ENCODE measurements at places on chromosomes 5 and 9.

DNA sequence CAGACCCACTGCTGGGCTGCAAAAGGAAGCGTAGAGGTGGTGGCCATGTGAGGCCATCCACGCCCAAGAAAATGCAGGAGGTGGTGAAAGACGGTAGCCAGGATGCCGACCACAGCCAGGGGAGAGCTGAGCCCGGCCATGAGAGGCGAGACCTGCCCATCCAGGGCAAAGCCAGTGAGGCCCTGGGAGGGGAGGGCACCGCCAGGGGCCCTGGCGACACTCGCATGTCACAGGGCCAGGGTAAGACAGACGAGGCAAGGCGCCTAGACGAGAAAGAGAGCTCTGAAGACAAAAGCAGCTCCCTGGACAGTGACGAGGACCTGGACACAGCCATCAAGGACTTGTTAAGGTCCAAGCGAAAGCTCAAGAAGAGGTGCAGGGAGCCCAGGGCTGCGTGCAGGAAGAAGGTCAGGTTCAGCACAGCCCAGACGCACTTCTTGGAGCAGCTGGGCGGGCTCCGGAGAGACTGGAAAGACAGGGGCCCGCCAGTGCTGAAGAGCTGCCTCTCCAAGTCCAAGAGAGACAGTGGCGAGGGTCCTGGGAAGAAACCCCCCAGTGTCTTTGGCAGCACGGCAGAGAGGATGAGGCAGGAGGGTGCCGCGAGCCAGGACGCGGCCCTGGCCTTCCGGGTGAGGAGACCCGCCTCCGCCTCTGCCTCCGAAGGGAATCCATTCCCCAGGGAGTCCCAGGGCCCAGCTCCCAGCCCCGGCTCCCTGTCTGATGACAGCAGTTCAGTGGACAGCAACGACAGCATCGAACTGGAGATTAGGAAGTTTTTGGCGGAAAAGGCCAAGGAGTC lies 6.9 kb downstream of the PPP1R26 start:
- DNase-seq: no peak

GRCh38 chr9:17739022-17739421 lies 160.2 kb downstream of the SH3GL2 start:
- DNase-seq: no peak

DNA sequence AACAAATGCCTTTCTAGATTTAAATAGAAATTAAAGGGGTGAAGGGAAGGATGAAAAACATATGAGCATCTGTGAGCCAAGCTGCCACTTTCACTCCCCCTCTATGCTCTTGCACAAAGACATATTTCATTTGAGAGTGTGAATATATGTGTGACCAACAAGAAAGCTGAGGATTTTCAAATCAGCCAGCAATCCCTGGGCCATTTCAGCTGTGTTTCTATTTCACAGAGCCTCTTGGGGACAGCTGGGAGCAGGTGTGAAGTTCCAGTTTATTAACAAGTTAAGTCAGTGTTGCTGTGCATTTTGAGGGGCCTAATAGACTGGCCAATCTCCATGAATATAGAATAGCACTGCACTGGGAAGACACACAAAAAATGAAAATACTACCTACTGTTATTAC lies 248.7 kb upstream of the RGMB start:
- DNase-seq: no peak

- no peak for DNase-seq
These were observed 70.3 kb downstream of the RIGI start for GRCh38 chr9:32455738-32456137.

DNA sequence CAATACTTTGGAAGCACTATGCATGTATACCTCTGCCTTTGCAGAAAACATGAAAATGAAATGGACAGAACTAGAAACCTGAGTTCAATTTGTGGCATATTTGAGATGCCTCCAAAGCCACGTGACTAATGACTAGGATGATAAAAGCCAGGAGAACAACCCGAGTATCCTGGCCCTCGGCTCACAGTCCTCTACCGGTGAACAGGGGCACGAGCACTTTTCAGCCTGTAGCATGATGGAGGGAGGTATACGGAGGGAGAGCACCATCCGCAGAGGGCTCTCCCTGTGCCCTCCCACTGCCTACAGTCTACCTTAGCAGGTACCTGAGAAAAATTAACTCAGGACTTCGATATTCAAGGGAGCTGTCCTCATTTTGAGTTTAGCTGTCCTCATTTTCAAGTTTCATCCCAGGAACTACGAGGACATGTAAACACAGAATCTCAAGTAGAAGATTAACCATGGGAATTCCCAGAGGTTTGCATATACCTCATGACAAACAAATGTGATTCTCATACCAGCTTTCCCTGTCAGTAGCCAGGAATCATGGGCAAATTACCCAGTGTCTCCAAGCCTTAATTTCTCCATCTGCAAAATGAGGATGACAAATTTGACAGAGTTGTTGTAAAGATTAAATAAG lies 249.3 kb downstream of the DNAH5 start:
- DNase-seq: no peak

GRCh38 chr9:101212661-101213060 lies 172.1 kb downstream of the BAAT start:
- no peak for DNase-seq

DNA sequence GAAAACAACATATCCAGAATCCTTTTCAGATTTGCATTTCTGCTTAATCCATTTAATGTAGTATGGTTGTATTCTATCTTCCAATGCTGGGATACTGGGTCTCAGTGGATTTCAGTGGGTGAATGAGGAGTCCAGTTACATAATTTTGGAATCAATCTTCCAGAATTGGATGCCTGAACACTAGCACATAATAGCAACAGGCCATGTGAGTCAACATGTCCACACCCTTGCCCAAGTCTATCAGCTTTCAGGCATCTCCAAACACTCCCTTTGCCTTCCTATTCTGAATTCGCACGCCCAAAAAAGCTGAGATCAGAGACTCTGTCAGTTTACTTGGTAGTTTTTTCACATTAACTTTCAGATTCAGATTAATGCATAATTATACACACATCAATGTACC lies 202.6 kb downstream of the TSSK1B start:
- no peak for DNase-seq

- no peak for DNase-seq
These were observed 278.9 kb upstream of the IZUMO3 start for GRCh38 chr9:24824607-24825006.

- DNase-seq: no peak
These were observed 188.9 kb upstream of the TNC start for GRCh38 chr9:115306865-115307264.

GRCh38 chr5:38079620-38080402 lies 178.5 kb upstream of the EGFLAM start:
- no peak for DNase-seq

DNA sequence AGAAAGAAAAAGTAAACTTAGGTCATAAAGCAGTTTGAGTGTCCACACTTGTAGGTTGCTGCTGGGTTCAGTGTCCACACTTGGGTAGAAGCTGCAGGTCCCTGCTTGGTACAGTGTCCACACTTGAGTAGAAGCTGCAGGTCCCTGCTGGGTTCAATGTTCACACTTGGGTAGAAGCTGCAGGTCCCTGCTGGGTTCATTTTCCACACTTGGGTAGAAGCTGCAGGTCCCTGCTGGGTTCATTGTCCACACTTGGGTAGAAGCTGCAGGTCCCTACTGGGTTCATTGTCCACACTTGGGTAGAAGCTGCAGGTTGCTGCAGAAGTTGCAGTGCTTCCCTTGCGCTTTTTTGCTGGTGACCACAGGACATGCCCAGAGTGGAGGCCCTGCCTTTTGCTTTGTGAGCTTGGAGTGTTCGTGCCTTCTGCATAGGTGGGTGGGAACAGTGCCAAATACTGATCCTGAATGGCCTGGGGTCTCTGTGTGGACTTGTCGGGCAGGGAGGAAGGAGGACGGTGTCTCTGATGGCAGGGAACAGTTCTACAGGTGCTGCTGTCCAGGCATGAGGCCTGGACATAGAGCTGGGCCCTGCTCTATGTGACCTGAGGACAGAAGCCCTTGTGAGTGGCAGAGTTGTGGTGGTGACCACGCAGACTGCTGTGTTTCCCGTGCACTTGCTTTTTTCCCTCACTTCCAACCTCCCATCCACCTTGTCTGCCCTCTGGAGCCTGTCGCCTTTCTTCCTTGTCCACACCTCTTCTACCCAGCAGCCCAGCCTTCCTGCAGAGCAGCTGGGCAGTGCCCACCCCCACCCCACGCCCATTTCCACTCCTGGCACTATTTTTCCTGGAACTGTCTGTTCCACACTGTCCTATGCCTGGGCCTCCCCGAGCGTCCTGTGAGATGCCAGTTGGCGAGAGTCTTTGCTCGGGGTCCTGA lies 120.8 kb downstream of the EHMT1 start:
- peak; percentile 26 for DNase-seq
